ENCODE measurements at places on chromosomes 6 and 20.

- no peak for DNase-seq
Observed at GRCh38 chr6:108524528-108525248, 36.0 kb upstream of the FOXO3 start.

DNA sequence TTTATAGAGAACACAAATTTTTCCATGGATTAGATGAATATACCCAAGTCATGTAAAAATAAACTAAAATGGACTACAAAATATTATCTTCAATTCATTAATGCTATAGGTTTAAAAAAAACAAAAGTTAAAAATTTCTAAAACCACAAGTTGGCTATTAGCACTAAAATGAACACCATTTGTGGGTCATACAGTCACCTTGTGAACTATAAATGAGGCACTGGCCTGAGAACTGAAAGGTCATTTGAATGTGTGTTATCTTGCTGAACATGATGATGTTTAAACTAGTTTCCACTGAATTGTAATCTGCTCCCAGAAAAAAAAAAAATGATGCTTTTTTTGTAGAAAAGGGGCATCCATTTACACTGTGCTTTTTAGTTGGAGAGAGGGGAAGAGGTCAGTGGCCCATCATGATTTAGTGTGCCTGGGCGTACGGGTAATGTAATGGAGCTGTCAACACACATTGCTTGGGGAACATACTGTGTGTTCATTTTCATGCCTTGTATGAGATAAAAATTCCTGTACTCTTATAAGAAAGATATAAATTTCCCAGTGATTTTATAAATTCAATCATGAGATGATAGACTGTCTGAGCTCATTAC is 96.6 kb upstream of the FKBP1C start:
- no peak for DNase-seq

GRCh38 chr20:38514947-38515346 is 42.3 kb downstream of the RALGAPB start:
- DNase-seq = no peak

- DNase-seq = no peak
Observed at GRCh38 chr6:118724211-118724610, 72.8 kb upstream of the CEP85L start.

- DNase-seq = no peak
Observed at GRCh38 chr20:48945840-48946514, 24.5 kb downstream of the ARFGEF2 start.

- no peak for DNase-seq
Observed at GRCh38 chr6:70563530-70563929, 3.2 kb upstream of the SDHAF4 start.
